ENCODE measurements at places on chromosomes 4 and X.

DNA sequence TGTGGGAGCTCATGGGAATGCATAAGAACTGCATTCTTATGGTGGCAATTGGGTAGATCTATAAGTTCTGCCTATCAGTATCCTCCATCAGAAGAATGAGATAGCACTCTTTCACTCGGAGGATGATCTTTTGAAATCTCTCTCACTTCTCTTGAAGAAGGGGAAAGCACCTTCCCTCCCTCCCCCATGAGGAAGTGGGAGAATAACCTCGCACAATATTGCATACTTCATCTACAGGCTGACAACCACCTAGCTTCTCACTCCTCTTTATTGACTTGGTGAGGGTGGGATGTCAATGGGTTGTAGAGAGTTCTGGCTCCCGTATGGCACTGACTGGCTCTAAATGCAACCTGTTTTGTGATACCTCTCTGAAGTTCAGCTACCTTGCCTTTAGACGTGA, 146.7 kb upstream of the SPOCK3 start:
- DNase-seq, result no peak

DNA sequence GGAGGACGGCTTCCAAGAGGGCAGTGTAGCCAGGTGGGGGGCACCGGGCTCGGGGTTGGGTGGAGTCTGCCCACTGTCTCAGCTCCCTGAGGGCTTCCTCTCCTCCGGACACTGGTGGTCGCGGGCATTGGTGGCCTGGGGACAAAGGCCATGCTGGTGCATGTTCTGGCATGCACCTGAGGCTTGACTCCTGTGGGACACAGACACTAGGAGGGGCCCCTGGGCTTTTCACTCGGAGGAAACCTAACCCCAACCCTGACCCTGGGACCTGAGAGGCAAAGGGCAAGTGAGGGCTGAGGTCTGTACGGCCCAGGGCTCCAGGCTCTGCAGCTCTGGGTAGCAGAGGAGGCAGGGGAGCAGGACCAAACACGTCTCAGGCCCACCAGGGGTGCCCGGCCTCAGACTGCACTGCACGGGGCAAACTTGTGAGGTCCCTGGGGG, 22.3 kb upstream of the FGFR3 start:
- no peak for DNase-seq

DNA sequence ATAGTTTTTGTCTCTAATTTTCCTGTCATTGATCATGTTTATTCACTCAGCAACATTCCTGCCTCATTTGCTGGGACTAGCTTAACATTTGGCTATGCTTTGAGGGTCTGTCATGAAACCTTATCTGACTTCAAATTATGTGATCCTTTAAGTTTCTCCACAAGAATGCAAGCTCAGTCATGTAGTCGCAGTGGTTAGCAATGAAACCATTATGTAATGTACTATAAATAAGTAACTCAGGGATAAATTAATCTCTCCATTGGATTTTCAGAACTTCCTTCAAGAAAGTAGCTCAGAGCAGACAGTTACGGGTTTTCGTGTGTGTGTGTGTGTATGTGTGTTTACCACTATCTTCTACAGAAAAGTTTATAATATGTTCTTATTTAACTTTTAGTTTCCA, 993.6 kb downstream of the ADGRL3 start:
- no peak for DNase-seq

- no peak for DNase-seq
These were observed 4.4 kb downstream of the GSPT2 start for GRCh38 chrX:51747671-51748070.

DNA sequence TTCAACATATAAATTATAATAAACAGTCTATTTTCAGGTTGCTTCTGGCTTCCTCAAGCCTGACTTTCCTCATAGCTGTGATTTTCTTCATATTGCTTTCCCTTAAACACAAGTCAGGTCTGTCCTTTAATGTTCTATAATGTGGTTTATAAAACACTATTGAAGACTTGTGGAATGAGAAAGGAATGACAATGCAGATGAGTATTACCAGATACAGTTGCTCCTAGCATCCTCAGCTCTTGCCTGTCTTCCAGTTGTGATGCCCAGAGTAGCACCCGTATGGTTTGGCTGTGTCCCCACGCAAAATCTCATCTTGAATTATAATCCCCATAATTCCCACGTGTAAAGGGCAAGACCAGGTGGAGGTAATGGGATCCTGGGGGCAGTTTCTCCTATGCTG, 265.7 kb upstream of the BOD1L1 start:
- no peak for DNase-seq

GRCh38 chrX:973010-973632, 239.3 kb downstream of the CRLF2 start:
- no peak for DNase-seq

- DNase-seq, result peak; percentile 86
These were observed 9.0 kb upstream of the PITX2 start for GRCh38 chr4:110631584-110632505.

- no peak for DNase-seq
These were observed 2.8 kb downstream of the TBC1D14 start for GRCh38 chr4:6912441-6912840.
